ENCODE measurements at places on chromosomes 11 and 22.

GRCh38 chr11:61917334-61918109 lies at the start of gene RAB3IL1:
RAB3IL1 (minus strand) TSS chr11:61917566; CDS start chr11:61917367, 199 bp downstream.
- DNase-seq = no peak

GRCh38 chr22:19996694-19997384 lies 19.8 kb downstream of the ARVCF start:
- no peak for DNase-seq

GRCh38 chr11:45856044-45856468 lies 8.8 kb downstream of the CRY2 start:
- no peak for DNase-seq

GRCh38 chr11:70078781-70079616 lies 882 bp downstream of the ANO1 start:
- no peak for DNase-seq

GRCh38 chr22:37225481-37225880 lies 13.2 kb upstream of the SSTR3 start:
- no peak for DNase-seq
